Fibroblast of skin of right quadriceps (primary cell): ENCODE measurements at places on chromosomes 4 and X.

DNA sequence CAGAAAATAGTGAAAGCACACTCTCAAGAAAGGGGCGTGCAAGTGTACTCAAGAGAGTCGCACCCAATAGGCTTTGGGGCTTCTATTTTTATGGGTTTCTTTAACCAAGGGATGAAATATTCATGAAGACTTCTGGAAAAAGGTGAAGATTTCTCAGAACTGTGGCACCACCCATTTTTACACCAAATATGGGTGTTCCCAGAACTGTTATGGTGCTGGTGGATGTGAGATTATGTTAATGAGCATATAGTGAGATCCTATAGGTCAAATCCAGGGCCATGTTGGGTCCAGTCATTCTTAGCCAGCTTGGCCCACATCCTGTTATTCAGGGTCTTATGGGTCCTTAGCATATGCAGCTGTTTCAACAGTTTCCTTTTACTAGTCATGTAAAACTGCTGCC lies 61.0 kb upstream of the SMIM10 start:
- no peak for DNase-seq

DNA sequence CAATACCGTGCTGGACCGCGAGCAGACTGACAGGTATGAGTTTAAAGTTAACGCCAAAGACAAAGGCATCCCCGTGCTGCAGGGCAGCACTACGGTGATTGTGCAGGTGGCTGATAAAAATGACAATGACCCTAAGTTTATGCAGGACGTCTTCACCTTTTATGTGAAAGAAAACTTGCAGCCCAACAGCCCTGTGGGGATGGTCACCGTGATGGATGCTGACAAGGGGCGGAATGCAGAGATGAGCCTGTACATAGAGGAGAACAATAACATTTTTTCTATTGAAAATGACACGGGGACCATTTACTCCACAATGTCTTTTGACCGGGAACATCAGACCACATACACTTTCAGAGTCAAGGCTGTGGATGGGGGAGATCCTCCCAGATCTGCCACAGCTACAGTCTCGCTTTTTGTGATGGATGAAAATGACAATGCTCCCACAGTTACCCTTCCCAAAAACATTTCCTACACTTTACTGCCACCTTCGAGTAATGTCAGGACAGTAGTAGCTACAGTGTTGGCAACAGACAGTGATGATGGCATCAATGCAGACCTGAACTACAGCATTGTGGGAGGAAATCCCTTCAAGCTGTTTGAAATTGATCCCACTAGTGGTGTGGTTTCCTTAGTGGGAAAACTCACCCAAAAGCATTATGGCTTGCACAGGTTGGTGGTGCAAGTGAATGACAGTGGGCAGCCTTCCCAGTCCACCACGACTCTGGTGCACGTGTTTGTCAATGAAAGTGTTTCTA lies 3.2 kb downstream of the PCDH7 start:
- DNase-seq, result no peak

DNA sequence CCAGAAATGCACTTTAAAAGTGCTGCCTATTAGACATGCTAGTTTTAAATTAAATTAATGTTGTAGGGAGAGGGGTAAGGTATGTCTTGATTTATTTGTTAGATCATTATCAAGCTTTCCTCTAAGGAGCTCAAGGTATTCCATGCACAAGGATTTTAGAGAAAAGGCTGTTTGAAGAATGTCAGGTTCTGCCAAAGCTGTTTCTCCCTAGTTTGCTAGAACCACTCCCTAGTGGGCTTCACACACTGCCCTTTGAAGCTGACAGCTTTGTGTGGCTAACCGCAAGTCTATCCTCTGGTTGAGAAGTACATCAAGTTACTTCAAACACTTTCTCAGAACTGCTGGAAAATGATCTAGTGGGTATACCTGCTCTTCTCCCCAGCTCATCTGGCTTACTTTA lies 32.3 kb downstream of the RASL11B start:
- DNase-seq, result peak; percentile 48

- DNase-seq, result no peak
These were observed 61.2 kb downstream of the UPRT start for GRCh38 chrX:75335127-75335458.

GRCh38 chr4:84362896-84363655 lies 136.0 kb downstream of the NKX6-1 start:
- no peak for DNase-seq

GRCh38 chr4:26648260-26648659 lies 64.4 kb downstream of the TBC1D19 start:
- DNase-seq, result no peak

DNA sequence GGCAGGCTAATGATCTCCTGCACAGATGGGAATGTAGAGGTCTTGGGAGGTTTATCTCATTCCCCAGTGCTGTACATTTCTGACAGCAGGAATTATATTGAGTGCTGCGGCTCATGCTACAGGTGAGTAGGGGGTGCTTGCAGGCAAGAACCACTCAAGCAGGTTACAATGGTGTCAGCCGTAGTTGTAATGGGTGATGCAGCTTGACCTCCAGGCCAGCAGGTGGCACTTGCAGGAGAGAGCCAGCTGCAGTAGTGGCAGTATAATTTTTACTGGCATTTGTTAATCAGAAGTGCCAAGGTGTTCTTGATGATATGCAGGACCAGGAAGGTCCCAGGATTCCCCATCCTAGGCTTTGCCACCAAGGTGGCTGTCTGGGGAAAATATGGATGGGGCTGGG lies 759.6 kb upstream of the NDST4 start:
- DNase-seq, result no peak

- no peak for DNase-seq
These were observed 94.4 kb upstream of the TTC29 start for GRCh38 chr4:147039976-147040575.

GRCh38 chrX:150081076-150081475 lies 142.8 kb upstream of the EOLA2 start:
- DNase-seq, result no peak

DNA sequence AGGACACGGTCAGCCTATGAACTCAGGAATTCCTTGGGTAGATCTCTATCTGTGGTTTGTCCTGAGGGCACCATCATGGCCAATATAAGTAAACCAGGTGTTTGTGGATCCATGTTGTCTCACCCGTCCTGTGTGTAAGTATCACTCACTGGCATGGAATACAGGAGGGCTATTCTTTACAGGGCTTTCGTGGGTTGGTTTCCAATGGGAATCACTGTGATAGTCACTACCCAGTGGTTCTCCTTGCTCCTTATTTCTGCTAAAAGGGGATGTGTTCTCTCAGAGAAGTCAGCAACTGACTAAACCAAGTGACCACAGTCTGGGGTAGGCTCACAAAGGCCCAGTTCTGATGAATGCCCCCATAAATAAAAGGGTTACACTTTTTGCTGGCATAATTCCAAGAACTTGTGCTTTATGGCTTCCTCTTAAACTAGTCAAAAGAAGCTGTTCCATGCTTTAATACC lies 236.7 kb upstream of the JADE1 start:
- DNase-seq, result no peak

GRCh38 chr4:137705171-137705783 lies 173.0 kb upstream of the PCDH18 start:
- peak; percentile 93 for DNase-seq

DNA sequence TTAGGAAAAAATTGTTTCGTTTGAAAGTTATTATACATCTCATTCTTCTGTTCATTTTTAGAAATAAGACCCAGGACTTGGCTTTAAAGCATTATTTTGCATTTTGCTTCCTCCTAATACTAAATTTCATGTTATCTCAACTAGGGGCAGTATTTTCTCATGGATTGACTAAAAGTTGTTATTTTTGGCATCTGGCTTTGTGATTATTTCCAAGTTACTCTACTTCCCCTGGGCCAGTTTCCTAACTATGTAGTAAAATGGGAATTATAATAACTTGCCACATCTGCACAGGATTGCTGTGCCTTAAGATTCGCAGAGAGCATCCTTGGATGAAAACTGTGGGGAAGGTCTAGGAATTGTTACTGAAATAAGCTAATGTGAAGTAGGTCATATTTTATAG lies 3.0 kb downstream of the RBPJ start:
- peak; percentile 44 for DNase-seq

DNA sequence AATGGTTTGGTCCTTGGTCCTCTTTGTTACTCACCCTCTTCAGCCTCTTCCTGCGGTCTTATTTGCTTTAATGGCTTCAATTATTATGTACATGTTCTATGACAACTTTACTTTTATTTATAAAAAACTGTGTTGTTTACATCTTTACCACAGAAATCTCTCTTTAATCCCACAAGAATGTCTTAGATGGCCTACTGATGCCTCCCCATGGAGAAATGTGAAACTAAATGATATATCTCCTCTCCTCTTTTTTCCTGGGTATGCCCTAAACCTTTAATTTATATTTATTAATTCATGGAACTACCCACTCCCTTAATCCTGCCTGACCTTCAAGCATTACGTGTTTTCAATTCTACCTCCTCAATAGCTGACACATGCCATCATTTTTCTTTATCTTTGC lies 573.2 kb downstream of the CENPC start:
- no peak for DNase-seq

DNA sequence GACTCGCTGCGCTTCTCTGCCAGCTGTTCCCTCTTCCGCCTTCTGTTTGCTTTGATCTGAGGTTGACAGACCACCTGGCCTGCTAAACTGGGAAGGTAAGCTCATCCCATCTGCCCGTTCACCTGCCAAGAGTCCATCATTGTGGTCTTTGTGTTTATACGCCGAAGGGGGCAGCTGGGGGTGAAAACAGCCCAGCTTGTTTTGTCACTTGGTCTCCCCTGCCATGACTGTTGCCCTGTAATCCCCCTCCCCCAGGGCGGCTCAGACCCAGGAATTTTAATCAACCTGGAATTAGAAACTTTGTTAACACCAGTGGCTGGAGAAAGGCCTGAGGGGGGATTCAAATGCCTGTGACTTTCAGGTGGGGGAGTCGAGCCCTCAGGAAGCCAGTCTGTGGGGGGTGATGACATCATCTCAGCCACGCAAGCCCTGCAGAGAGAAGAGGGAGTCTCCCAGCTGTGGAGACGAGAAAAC lies 333.3 kb downstream of the BCOR start:
- DNase-seq, result no peak

- peak; percentile 10 for DNase-seq
These were observed 1.5 kb downstream of the CCNG2 start for GRCh38 chr4:77158487-77158861.

DNA sequence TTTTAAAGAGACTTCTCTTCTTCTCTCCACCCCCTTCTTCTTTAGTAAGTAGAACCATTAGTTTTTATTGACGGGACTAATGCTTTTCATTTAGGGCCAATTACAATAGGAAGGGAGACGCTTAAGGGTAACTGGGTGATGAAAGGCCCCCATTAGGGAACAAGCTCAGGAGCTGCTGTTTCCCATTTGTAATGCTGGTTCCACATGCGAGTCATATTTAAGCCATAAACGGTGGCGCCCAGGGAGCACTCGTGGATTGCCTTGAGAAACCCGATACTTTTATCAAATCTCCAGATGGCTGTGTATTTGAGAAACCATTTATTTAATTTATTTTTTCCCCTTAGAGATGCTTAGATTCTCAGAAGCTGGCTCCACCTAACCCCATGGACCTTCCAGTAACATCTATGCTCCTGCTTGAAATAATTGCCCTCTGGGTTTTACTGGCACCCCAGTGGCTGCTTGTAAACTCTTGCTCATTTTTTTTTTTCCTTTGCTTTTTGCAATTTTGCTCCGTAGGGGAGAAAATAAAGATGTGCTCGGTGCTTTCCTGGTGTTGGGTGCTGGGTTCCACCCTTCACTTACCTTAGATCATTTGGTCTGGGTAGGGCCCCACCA lies 124.2 kb upstream of the MSX1 start:
- no peak for DNase-seq

GRCh38 chr4:25580633-25581467 lies 74.8 kb upstream of the SLC34A2 start:
- no peak for DNase-seq

DNA sequence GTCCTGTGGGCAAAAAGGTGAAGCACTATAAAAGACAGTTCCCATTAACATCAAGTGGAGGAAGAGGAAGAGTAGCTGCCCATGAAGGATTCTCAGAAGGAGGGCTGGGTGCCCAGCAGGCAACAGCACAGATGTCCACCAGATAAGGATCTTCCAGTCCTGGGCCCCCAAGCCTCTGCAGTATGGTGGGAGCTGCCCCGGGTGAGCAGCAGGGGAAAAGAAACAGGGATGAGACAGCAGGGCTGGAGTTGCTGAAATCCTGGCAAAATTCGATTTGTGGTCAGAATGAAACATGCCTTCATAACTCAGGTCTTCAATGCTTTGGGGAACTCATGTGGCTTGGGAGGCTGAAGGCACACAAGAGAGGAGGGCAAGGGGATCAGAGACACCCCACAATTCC lies 94.6 kb downstream of the RASL11B start:
- peak; percentile 26 for DNase-seq

DNA sequence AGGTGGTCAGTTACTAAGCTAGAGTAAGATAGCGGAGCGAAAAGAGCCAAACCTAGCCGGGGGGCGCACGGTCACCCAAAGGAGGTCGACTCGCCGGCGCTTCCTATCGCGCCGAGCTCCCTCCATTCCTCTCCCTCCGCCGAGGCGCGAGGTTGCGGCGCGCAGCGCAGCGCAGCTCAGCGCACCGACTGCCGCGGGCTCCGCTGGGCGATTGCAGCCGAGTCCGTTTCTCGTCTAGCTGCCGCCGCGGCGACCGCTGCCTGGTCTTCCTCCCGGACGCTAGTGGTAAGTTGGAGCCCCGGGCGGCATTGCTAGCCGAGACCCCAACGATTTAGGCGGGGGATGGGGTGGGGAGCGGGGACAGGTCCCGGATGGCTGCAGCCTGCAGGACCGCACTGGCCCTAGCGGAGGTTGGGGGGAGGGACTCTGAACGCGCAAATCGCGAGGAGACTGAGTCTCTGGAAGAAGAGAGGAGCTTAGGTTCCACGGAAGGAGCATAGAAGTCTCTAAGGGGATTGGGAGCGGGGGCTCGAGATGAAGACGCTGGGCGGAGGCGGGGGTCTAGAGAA lies 573 bp downstream of the HTR2C start:
- no peak for DNase-seq
